ENCODE measurements at places on chromosomes 1 and 21.

DNA sequence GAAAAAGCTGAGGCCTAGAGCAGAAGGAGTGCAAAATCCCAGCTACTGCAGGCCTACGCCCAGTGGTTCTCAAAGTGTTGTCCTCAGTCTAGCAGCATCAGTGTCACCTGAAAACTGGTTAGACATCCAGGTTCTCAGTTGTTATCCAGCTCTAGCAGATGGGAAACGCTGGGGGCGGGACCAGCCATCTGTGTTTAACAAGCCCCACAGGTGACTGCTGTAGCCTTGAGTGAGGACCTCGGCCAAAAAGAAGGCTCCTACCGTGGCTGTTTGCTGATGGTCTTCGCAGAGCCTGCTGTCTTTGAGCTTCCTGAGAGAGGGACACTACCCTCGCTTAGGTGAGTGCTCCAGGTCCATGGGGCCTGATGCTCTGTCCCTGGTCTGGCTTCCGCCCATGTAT is 69.7 kb downstream of the LRRN2 start:
- DNase-seq, result no peak

- DNase-seq, result no peak
Observed at GRCh38 chr1:58324558-58324957, 222.0 kb downstream of the OMA1 start.

GRCh38 chr1:72283022-72283306 is 625 bp upstream of the NEGR1 start:
- no peak for DNase-seq

DNA sequence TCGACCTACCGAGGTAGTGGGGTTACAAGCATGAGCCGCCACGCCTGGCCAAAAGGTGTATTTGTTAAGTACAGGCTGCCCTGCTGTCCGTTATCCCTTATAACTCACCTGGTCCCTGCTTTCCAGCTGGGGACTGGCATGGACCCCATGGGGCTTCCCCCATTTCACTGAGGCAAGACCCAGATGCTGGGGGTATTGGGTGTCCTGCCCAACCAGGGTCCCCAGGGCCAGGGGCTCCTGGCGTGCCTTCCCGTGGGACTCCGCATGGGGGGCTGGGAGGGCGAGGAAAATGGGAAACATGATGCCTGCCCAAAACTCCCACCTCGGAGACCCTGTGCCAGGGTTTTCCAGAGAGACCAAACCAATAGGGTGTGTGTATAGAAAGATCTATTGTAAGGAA is 64.4 kb downstream of the FAAP20 start:
- DNase-seq, result no peak

DNA sequence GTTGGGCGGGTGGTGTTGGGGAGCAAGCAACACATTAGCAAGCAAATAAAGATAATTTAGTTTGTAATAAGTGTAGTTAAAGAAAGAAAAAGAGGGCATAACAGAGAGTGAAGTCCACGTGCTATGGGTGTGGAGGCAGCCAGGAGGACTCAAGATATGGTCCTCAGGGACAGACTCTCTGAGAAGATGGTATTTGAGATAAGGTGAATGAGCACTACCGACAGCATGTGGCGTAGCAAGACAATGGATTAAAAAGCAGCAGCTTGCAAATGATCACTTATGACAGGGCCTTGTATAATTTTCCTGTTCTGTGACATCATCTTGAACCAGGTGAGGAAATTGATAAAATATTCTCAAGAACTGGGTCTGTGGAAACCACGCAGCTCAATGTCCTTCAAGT is 487.8 kb downstream of the PCP4 start:
- DNase-seq, result no peak

- DNase-seq, result no peak
Observed at GRCh38 chr21:45026826-45027225, 47.6 kb upstream of the ADARB1 start.

DNA sequence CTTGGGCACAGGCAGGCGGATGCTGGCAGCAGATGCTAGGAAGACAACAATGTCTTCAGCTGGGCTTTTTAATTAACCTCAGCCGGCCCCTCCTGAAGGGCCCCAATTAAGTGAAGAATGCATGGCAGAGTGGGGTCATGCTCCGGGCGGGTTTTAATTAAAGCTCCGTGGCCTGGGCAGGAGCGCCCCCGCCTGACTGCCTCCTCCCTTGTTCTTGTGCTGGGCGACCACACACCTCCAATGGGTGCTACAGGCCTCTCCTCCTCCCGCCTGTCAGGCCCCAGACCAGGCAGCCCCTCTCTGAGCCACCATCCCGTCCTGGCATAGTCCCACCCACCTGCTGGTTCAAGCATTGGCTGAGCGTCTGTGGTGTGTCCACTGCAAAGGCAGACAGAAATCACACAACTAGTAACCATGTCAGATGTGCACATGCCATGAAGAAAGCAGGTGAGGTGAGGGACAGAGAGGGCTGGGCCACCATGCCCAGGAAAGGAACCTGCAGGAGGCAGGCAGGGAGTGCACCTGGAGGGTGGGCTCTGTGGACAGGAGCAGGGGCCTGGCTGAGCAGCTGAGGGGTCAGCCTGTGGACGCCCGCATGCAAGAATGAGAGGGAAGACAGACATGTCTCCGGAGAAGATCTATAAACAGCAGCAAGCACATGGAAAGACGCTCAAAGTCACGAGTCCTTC is 8.5 kb upstream of the ARF1 start:
- no peak for DNase-seq

DNA sequence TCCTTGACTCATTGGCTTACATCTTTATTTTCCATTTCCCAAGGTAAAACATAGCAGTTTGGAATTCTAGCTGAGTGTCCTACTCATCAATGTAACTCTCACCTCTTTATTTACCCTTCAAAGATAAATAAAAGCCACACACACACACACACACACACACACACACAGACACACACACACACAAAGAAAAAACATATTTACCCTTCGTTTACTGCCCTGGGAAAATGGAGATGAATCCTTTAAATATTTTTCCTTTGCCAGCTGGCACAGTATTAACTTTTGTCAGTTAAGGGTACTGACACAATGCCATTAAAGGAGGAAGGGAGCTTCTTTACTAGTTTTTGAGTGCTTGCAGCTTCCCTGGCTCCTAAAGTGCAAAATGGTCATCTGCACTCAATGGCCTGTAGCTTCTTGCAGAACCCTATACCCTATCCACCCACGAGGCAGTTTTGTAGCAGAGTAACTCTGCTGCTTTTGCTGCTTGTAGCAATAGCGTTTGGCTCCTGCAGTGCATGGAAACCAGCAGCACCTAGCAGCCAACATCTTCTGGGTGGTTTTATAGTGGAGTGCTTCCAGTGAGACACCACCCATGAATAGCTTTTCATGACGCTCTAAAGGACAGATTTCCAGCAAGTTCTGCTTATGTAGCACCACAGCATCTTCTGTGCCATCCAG is 103.7 kb downstream of the HS2ST1 start:
- no peak for DNase-seq

DNA sequence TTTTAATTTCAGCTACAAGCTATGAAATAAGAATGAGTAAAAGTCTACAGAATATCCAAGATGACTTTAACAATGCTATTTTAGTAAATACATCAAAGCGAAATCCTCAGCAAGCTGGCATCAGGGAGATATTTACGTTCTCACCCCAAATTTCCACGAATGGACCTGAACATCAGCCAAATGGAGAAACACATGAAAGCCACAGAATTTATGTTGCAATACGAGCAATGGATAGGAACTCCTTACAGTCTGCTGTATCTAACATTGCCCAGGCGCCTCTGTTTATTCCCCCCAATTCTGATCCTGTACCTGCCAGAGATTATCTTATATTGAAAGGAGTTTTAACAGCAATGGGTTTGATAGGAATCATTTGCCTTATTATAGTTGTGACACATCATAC is 13.7 kb upstream of the CLCA1 start:
- DNase-seq, result no peak

DNA sequence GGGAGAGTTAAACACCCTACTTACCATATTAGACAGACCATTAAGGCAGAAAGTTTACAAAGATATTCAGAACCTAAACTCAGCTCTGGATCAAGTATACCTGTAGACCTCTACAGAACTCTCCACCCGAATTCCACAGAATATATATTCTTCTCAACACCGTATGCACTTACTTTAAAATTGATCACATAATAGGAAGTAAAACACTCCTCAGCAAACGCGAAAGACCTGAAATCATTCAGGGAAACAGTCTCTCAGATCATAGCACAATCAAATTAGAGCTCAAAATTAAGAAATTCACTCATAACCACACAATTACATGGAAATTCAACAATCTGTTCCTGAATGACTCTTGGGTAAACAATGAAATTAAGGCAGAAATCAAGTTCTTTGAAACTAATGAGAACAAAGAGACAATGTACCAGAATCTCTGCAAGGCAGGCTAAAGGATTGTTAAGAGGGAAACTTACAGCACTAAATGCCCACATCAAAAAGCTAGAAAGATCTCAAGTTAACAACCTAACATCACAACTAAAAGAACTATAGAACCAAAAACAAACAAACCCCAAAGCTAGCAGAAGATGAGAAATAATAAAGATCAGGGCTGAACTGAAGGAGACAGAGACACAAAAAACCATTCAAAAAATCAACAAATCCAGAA is 19.1 kb downstream of the CD84 start:
- DNase-seq, result no peak
